ENCODE measurements at places on chromosomes 6 and 20.
A peak's percentile ranks its signal among the peaks of the same experiment; 100 is the strongest.

DNA sequence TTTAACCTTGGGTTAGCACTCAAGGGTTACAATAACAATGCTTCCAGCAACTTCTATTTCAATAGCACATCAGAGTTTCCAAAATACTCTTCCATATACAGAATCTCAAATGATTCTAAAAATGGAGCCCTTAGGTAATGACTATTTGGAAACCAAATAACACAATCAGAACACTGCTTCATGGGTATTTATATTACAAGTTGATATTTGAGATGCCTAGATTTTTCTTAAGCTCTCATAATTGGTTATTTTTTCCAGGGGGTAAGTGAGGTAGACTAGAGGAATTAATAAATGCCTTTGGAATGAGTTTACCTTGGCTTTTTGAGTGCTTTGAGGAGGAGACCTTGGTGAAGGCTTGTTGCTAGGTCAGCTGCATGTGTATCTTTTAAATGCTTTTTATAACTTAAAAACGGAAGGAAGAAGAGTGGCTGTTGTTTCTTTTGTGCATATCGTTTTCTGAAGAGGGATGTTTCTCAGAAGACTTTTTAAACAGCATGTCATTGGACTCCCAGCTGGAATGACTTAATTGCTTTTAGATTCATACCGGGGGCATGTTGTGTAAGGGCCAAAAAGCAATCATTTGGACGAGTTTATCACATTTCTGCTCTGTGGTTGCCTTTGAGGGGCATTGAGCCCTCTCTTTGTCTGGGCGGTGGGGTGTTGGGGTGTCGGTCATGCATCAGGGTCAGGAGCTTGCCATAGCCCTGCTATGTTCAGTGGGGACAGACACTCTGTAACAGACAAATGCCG lies 186.0 kb downstream of the DTNBP1 start:
- DNase-seq = no peak

- DNase-seq = no peak
Observed at GRCh38 chr20:25070821-25071473, 11.0 kb downstream of the VSX1 start.

DNA sequence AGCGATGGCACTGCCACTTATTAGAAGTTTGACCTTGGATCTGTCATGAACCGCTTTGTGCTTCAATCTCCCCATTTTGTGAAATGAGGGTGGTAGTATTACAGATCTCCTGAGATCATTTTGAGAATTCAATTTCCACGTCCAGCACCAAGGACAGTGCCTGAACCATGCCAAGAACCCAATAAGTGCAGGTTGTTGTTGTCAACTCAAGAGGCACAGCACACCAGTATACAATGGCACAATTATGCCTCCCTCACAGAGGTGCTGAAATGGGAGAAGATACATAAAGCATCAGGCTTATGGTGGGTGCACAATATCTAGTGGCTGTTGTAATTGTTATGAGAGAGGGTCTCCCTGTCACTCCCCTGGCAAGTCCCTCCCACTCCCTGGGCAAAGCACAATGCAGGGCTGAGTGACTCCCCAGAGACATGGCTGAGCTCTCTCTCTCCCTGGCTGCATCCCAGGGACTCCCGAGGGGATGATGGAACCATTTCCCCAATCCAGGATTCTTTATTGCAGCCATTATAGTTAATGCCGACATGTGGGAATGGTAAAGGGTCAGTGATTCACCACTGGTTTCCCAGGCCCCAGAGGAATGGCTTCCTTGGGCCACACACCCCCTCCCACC lies 78.7 kb downstream of the CDH22 start:
- no peak for DNase-seq

- no peak for DNase-seq
Observed at GRCh38 chr20:44997171-44997570, 30.9 kb downstream of the STK4 start.

DNA sequence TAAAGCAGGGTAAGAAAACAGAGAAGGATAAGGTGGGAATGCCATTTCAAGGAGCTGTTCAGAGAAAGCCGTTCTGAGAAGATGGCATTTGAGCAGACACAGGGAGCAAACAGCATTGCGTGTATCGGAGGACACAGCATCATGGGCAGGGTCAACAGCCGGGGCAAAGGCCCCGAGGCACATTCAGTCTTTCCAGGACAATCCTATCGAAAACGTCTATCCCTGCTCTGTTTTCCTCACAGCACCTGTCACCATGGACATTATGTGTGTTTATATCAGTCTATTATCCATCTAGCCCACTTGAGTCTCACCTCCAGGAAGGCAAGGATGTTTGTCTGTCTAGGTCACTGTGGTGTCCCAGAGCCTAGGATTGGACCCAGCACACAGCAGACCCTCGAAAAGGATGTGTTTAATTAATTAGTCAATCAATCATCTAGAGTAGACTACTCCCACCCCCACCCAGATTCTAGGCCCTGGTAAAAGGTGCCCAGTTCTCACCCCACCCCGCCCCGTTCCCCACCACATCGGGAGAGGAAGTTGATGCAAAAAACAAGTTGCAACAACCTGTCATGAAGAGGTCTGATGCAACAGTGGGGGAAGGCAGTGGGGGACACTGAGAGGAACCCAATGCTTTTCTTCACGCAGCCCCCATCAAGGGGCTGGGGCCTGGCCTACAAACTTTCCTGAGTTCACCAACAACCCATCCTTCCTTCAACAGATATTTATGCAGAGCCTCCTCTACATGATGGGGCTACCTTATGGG lies 66.6 kb downstream of the PREX1 start:
- DNase-seq = no peak

DNA sequence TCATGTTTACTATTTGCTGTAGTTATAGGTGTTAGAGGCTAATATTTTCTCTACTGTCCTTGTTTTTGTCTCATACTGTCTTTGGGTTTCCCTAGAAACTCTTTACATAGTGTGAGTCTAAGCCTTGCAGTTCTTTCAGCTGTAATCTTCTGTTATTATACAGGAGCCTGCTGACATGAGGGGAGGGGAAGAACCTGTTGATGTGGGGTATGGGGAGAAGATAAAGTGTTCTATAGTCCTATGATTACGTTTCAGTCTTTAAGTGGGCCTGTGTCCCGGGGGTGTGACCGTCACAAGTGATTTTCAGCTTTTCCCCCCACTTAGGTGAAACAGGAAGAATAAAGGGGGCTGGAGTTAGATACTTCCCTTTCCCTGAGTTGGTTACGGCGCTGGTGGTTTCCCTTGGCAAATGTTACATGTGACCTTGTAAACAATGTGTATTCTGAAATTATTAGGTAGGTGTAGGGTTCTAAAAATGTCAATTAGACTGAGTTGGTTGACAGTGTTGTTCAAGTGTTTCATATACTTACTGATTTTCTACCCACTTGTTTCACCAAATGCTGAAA lies 41.3 kb downstream of the REV3L start:
- DNase-seq = no peak

GRCh38 chr6:13294499-13295069 lies 33.8 kb downstream of the TBC1D7 start:
- DNase-seq = no peak

DNA sequence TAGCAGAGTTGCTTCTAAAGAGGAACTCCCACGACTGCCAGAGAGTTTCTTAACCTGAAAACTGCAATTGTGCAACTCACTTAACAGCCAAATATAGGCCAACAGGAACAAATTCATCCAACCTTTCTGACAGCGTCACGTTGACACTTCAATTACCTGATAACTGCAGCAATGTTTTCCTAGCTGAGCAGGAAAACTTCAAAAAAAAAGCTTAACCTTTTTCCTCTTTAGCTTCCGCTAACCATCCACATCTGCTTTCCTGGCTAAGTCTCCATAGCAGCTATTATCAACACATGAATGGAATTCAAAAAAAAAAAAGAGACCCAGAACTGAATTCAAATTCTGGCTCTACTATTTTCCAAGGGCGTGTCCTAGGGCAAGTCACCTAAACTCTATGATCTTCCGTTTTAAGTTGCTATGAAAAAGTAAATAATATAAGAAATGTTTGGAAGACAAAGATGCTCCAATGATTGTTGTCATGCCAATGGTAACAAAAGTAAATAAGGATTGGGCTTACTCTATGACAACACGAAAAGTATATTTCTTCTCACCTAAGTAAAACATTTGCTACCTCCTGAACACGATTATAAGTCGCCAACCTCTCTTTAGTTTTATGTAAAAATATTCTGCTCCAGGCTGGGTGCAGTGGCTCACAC lies 524.6 kb upstream of the JARID2 start:
- no peak for DNase-seq

GRCh38 chr6:148557796-148558321 lies 189.0 kb upstream of the UST start:
- no peak for DNase-seq

DNA sequence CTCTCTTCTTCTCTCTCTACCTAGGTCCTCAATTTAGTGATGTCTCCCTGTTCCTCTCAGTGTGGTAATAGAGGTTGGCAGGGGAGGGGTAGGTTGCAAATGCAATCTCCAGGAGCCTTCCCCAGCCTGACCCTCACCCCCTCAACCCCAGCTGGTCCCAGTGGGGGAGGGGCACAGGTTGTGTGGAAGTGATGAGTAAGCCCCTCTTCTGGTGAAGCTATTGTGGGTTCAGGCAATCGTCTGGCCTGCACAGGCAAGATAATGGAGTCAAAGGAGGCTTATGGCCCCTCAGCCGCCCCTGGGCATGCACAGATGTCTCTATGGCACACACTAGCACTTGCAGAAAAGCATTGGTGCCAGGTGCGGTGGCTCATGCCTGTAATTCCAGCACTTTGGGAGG lies 10.8 kb upstream of the ADA start:
- DNase-seq = no peak

GRCh38 chr20:49909499-49910339 lies 5.6 kb downstream of the SPATA2 start:
- no peak for DNase-seq

GRCh38 chr6:154276810-154277628 lies 79.6 kb downstream of the IPCEF1 start:
- peak; percentile 69 for DNase-seq

- DNase-seq = no peak
Observed at GRCh38 chr6:159043251-159043650, 1.5 kb downstream of the TAGAP start.

- DNase-seq = peak; percentile 9
Observed at GRCh38 chr6:154167126-154167525, 128.1 kb downstream of the OPRM1 start.

- DNase-seq = no peak
Observed at GRCh38 chr20:62929051-62929538, 2.8 kb upstream of the DIDO1 start.

GRCh38 chr20:63434599-63435378 lies 37.7 kb downstream of the KCNQ2 start:
- peak; percentile 59 for DNase-seq
